ENCODE measurements at places on chromosomes 5 and 9. TPM values are rescaled to one million over a fixed set of nuclear protein-coding genes. Genes with fewer than 3 reads are reported as not detected.
A peak's percentile ranks its signal among the peaks of the same experiment; 100 is the strongest.

DNA sequence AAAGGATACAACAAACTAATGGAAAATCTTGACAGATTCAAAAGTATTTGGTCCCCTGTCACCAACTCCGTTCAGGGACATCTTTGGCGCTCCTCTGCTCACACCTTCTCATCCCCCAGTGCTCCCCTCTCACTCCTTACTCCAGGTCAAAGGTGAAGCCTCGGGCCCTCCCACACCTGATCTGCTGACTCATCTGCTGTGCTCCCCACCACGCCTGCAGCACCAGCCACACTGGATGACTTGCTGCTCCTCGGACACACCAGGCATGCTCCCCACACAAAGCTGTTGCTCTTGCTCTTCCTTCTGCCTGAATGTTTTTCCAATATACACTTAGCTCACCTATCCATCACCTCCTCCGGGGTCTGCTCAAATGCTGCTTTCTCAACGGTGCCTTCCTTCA is 123.4 kb downstream of the ESM1 start:
- H3K27ac ChIP-seq = no peak overlapping the region
- no peak overlapping the region for H3K4me3 ChIP-seq
- peaks cover 27% of the 10 kb centered on the region for H3K4me1 ChIP-seq
- H3K27me3 ChIP-seq = no peaks in the 10 kb centered on the region

DNA sequence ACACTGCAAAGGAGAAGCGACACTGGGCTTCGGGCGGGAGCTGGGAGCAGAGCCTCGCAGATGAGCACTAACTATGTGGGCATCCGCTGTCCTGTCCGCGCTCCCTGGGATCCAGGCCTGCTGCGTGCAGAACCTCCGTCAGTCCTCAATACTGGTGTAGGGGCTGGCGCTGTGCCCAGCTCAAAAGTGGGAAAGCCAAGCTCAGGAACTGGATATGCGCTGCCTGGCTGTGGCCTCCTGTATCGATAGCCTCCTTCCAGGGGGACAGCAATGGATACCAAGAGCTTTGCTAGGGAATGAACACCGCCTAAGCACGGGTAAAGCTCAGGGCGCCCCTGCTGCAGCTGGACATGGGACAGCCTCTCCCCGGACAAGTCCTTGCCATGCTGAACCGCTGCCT is 270.4 kb downstream of the NSG2 start:
- no peak overlapping the region for H3K4me3 ChIP-seq
- DNase-seq = no peak
- peaks cover 14% of the 10 kb centered on the region for H3K27me3 ChIP-seq

DNA sequence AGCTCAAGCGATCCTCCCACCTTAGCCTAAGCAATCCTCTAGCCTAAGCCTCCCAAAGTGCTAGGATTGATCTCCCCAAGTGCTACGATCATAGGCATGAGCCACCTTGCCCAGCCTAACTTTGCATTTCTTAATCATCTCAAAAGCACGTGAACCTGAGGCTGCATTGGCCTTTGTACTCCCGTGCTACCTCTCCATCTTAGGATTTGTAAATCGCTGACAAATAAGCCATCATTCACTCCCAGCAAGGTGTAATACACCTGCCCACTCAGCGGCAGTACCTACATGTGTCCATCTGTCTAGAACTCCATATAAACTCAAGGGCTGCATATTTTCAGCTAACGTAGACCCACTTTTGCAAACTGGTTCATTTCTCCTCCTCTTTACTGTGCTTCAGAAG is 2.8 kb downstream of the ANKH start:
- no peak overlapping the region for H3K27ac ChIP-seq
- DNase-seq = no peak
- no peaks in the 10 kb centered on the region for H3K27me3 ChIP-seq
- peak overlapping the region; percentile 84 for H3K4me3 ChIP-seq
- H3K4me1 ChIP-seq = peaks cover 14% of the 10 kb centered on the region

- H3K36me3 ChIP-seq = no peaks in the 10 kb centered on the region
- no peaks in the 10 kb centered on the region for H3K27me3 ChIP-seq
- no peaks in the 10 kb centered on the region for H3K4me1 ChIP-seq
These were observed 394.5 kb downstream of the SPATA31D1 start for GRCh38 chr9:82382887-82383616.

- H3K4me1 ChIP-seq = peaks cover 32% of the 10 kb centered on the region
- no peaks in the 10 kb centered on the region for H3K27me3 ChIP-seq
- no peaks in the 10 kb centered on the region for H3K36me3 ChIP-seq
- H3K4me3 ChIP-seq = no peak overlapping the region
- peak; percentile 87 for DNase-seq
- peak overlapping the region; percentile 32 for H3K27ac ChIP-seq
These were observed 584.1 kb downstream of the CCDC171 start for GRCh38 chr9:16136961-16137360.

DNA sequence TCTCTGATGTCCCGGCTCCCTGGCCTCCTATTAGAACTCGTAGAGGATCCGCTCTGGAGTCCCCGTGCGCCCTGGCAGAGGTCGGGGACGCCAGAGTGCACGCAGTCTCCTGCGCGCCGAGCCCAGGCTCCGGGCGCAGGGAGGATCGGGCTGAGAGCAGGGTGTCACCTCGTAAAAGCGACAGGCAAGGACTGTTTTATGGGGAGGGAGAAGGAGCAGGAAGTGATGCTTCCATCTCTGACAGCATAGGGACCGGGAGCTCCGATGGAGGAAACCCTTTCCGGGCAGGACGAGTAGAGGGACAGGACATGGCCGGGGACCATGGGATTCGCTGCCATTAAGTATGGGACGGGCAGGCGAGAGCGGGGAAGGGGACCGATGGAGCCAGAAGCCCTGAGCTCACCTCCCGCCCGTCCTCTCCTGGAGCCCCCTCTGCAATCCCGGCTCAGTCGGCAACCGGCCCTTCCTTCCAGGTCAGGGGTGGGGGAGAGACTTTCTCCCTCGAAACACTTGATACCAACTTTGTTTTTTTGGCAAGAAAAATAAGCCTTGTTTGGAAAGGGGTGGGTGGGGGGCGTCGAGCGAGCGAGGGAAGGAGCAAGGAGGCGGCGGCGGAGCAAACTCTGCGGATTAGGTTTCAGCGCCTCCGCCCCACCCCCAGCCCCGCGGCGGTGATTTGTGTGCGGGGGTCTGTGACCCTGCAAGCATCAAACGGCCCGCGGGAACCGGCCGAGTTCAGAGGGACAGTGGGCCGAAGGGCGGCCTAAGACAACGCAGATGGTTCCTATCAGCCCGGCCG is 12.6 kb downstream of the LMX1B start:
- no peak overlapping the region for H3K27ac ChIP-seq
- H3K4me1 ChIP-seq = no peaks in the 10 kb centered on the region
- H3K27me3 ChIP-seq = peaks cover 44% of the 10 kb centered on the region
- H3K4me3 ChIP-seq = no peak overlapping the region
- DNase-seq = no peak

DNA sequence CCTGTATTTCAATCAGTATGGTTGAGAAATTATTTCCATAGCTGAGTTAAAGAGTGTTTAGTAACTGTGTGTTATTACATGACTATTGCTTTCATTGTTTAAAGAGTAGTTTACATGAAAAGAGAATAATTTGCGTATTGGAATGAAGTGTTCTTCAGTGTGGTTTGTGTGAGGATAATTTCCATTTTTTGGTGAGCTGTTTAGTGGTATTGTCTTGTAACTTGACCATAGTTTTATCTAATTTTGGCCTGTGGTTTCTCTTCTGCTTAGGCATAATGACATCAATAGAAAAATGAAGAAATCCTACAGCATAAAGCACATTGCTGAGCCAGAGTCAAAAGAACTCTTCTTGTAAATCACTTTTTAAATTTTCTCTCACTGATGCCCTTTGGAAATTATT is 151.2 kb downstream of the SNCAIP start:
- no peaks in the 10 kb centered on the region for H3K4me1 ChIP-seq
- peak; percentile 36 for DNase-seq
- H3K27ac ChIP-seq = no peak overlapping the region
- no peaks in the 10 kb centered on the region for H3K36me3 ChIP-seq
- H3K27me3 ChIP-seq = no peaks in the 10 kb centered on the region

DNA sequence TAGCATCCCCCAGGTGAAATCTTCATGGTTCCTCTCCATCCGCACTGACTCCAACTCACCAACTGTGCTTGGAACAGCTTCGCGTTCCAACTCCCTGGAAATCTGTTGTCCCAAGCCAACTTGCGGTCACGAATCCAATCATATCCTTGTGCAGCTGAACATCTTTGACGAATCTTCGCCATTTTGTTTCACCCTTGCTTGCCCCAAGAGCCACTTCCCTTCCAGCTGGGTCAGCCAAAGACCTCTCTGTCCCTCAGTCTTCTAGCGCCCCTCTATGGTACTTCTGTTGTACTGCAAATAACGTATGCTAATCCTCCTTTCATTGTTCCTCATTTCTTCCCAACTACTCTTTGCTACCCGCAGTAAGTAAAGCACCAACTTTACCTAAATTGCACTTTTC is 61.0 kb upstream of the TARS1 start:
- no peaks in the 10 kb centered on the region for H3K4me1 ChIP-seq
- DNase-seq = peak; percentile 44
- H3K27ac ChIP-seq = no peak overlapping the region
- H3K36me3 ChIP-seq = no peaks in the 10 kb centered on the region

SPATA31A5 gene
- not detected for total RNA-seq

CBY3 gene
- not detected for total RNA-seq

ORM2 gene
- total RNA-seq = not detected

ANKRD18B gene
- 0.11 TPM for total RNA-seq

DDX4 gene
- total RNA-seq = not detected
